ENCODE measurements at places on chromosomes 2 and 18.

DNA sequence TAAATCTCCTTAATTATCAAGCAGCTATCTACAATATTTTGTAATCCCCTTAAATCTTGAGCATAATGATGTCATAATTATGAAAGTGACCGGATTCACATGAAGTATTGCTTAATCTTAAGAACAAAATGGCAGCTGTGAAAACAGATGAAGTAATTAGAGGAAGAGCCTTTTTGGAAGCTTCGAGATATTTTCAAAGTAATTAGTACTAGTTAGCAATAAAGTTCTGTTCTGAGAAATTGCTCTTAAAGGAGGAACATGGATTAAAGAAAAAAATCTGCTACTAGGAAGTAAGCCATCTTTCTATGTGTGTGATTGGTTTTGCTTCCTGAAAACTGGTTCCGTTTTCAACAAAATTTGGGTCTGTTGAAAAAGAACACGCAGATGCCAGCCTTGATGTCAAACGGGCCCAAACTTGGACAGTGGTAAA is 18.3 kb downstream of the CLUL1 start:
- DNase-seq = no peak

GRCh38 chr18:38520786-38521185 is 955.2 kb upstream of the CELF4 start:
- DNase-seq = no peak

- no peak for DNase-seq
Measured at GRCh38 chr18:75624869-75625268, 197.4 kb upstream of the SMIM21 start.

DNA sequence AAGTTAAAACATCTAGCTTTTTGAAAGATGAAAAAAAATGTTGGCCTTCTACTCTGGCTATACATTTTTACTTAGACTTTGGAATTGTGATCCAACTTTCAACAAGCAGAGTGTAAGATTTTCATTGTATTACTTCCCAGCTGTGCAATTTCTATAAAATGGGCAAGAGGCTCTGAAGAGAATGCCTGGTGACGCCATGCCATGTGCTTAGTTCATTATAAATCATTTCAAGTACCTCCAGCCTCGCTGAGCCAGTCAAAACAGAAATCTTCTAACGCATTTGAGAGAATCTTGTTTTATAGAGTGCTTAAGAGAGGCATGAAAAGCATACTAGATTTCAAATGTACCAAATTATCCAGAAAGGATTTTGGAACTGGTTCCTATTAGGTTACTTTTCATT is 10.1 kb upstream of the STK17B start:
- no peak for DNase-seq

- no peak for DNase-seq
Measured at GRCh38 chr2:240089306-240089705, 36.0 kb upstream of the OR6B3 start.

GRCh38 chr2:68749345-68749744 is 14.7 kb downstream of the ARHGAP25 start:
- no peak for DNase-seq

DNA sequence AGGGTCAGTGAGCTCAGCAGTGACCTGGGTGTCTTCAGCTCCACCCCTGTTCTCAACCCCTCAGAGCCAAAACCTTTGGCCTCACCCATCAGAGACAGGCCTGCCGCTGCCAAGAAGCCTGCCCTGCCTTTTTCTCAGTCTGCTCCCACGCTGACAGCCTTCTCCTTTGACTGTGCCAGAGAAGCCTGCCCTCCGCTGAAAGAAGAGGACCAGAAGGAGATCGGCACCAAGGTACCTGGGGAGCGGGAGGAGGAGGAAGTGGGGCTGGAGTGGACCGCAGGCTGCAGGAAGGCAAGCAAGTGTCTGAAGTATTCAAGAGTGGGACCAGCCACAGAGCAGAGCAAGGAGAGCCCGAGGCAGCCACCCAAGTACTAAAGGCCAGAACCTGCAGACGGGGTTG is 33.2 kb downstream of the TOGARAM2 start:
- DNase-seq = peak; percentile 47

DNA sequence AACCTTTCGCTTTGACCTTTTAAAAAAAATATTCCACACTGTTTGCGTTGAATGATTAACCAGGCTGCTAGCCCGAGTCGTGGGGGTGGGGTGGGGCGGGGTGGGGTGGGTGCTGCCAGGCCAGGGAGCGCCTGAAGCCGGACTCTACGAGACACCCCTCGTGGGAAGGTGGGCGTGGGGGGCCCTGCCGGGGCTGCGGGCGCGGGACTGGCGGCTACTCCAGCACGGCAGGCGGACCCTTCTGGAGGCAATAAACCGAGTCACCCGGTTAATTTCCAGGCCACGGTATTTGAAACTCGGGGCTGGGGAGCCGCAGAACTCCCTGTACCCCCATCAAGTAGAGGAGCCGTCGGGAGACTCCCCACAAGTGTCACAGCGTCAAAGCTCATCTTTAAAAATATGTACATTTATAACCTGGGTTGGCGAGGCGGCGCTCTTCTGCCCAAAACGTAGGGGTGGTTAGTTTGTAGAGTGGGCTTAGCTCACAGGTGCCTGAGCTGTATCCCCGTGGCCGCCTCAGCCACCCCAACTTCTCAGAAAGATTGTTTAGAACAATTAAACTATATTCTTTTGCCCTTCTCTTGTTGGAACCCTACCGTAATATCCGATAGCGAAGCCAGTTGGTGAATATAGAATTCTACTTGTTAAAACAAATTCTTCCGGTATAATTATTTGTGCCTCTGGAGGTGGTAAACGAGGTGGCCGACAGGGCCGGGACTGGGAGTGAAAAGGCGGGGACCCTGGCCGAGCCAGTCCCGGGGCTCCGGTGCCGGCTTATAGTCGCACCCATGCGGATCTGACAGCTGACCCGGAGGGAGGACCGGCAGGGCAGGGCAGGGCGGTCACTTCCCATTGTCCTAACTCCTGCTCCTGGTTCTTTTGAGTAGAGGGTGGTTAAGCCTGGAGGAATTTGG is 1.4 kb downstream of the B3GNT2 start:
- DNase-seq = peak; percentile 36

DNA sequence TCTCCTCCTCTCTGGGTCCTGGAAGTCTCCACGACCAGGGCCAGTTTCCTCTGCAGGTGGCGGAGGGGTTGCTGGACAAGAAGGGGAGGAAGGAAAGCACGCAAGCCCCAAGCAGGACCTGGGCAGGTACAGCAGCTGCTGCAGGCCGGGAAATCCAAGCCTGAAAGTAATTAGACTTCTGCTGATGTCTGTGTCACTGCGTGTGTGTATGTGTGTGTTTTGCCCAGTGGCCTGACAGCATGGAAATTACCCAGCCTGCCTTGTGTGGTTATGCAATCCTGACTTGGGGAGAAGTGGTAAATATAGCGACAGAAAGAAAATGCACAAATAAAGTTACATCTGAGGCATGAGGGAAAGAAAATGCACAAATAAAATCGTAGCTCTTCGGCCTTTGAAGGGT is 121.8 kb upstream of the ZBTB14 start:
- no peak for DNase-seq

DNA sequence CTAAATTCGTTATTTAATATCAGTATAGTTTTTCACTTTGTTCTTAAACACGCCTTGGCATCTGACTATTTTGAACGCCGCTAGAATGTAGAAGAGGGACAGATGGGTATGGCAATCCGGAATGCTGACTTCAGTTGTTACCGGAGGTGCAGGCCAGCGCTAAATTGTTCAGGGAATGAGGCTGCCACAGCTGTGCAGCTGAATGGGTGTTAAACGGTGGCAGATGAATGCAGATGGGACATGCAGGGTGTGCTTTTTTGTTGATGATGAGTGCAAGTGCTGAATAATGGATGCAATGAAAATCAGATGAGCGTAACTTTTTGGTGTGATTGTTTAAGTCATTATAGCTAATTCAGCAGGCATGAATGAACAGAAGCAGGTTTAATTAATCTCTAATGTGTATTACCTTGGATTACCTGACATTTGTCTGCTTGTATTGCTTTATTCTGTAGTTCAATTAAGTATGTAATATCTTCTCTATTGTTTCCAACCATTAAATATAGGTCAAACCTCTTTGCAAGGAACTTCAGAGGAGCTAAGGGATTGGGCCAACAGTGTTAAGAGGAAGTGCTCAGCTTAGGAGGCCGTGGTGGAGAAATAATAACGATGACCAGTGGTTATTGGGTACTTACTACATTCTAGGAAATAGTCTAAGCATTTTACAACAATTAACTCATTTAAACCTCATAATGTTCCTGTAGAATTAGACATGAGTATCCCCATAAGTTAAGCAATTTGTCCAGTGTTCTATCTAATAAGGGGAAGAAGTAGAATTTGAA is 11.9 kb upstream of the CREG2 start:
- DNase-seq = no peak

GRCh38 chr2:106296182-106296815 is 102.2 kb upstream of the UXS1 start:
- no peak for DNase-seq

GRCh38 chr2:239869272-239870155 is 155.6 kb downstream of the NDUFA10 start:
- no peak for DNase-seq

DNA sequence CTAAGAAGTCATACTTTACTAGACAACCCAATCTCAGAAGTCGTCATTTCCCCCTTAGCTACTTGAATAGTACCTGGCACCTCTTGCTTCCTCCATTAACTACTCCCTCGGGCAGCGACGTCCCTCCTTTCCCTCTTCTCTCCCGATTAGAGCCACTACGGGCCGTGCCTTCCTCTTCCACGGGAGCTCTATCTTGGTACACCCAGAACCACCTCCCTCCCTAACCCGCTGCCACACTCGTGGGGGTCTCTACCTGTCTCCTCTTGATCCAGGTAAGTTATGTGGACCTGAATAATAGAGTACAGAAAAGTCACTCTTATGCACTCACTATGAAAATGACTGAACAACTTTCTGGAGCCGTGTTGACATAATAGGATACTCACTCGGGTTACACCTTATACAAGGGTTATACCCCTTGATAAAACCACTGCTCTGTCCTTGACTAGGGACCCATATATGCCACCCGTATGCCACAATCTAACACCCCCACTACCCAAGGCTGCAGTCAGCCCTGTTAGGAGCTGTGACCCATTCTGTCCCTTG is 595 bp upstream of the HDHD2 start:
- DNase-seq = peak; percentile 7

GRCh38 chr2:222296911-222297599 is 1.7 kb downstream of the PAX3 start:
- DNase-seq = no peak

DNA sequence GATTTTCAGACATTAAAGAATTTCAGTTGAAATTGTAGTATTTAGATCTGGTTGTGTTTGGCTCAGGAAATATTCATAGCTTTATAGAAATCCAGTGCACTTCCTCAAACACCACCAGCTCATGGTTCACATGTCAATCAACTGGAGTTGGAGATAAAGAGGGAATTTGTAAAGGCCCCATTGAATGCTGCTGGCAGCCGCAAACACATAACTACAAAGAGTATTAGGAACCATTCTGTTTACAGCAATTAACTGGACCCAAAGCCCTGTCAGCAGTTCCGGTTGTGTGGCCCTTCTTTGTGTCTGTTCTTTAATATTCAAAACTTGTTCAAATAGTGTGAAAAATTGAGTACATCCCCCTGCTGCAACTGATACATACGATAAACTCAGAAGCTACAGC is 107.4 kb upstream of the LRRTM4 start:
- DNase-seq = no peak

- no peak for DNase-seq
Measured at GRCh38 chr18:60421356-60422118, 49.0 kb upstream of the MC4R start.

GRCh38 chr2:204917089-204917701 is 371.9 kb downstream of the PARD3B start:
- DNase-seq = no peak

- peak; percentile 63 for DNase-seq
Measured at GRCh38 chr2:241867776-241868420, 1.6 kb upstream of the RTP5 start.

- DNase-seq = no peak
Measured at GRCh38 chr2:220708366-220708765, 863.7 kb downstream of the EPHA4 start.

GRCh38 chr2:17620841-17621240 is 80.3 kb downstream of the VSNL1 start:
- no peak for DNase-seq

- DNase-seq = no peak
Measured at GRCh38 chr2:120221616-120222015, 1.6 kb downstream of the TMEM185B start.

- no peak for DNase-seq
Measured at GRCh38 chr2:183291436-183291835, 167.2 kb downstream of the NUP35 start.

- DNase-seq = no peak
Measured at GRCh38 chr2:241569831-241570281, 11.3 kb downstream of the BOK start.

- no peak for DNase-seq
Measured at GRCh38 chr2:70426341-70426740, 124.5 kb upstream of the FAM136A start.

GRCh38 chr18:47485221-47485797 is 233.8 kb upstream of the SKOR2 start:
- no peak for DNase-seq

GRCh38 chr2:208265371-208265800 is 669 bp upstream of the PIKFYVE start:
- DNase-seq = peak; percentile 44

- no peak for DNase-seq
Measured at GRCh38 chr2:239308661-239309397, 92.0 kb downstream of the HDAC4 start.

DNA sequence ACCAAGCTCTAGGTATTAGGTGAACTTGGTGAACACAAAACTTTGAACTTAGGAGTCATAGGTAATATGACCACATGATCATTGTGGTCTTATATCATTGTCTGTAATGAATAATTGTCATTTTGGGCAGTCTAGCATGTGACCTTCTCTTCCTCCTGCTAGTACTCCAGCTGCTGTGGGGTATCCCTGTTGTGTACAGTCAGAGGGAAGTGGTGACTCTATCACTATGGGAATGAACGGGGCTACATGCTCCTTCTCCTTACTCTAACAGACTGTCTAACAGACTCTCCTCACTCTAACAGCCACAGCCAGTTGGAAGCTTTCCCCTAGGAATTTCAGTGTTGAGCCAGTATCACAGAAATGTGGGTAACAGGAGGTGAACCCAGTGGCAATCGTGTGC is 68.2 kb upstream of the NEDD4L start:
- DNase-seq = no peak

DNA sequence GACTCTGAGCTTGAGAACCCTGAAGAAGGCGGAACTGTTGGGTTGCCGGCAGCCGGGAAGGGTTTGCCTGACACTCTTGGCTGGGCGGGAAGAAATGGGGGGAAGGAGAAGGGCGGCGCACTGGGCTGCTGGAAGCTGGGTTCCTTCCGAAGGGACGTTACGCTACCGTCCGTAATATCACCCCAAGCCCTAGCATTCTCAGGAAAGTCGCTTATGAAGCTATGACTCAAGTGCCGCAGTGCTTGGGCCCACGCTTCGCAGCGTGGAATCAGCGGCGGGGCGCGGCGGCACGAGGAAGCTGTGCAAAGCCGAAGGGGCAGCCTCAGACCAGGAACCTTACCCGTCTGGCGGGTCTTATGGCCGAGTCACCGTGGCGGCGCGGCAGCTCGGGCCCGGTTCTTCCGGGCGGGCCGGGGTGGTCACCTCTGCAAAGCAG is 50.2 kb upstream of the SIGLEC15 start:
- peak; percentile 73 for DNase-seq

- DNase-seq = no peak
Measured at GRCh38 chr2:223737207-223737606, 100.2 kb downstream of the AP1S3 start.

- no peak for DNase-seq
Measured at GRCh38 chr2:175111200-175111657, 56.8 kb downstream of the ATF2 start.
